ENCODE measurements at places on chromosomes 11 and 22.

DNA sequence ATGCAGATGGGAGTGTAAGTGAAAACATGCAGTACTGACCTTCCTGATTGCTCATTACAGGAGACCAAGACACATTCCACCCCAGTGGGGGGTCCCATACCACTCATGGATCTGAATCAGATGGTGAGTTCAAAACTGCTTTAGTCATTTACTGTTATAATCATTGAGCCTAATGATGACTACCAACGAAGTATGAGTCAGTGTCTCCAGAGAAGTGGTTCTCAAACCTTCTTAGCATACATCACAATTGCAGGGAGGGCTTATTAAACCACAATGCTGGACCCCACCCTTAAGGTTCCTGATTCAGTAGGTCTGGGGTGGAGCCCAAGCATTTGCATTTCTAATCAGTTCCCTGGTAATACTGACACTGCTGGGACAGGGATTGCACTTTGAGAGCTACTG is 75.8 kb downstream of the CD44 start:
- DNase-seq, result no peak

DNA sequence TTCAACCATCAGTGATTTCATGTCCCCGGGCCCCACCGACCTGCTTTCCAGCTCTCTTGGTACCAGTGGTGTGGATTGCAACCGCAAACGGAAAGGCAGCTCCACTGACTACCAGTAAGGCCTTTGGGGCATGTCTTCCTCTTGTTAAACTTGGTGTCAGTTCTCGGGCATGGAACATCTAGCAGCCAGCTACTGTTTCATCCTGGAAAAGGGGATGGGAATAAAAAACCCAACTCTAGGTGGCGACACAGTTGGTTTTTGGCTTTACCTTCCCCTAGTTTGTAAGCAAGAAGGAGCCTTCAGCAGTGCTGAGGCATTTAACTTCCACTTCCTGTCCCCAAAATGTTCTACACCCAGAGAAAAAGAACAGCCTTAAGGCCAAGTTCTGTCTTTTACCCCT is 76.7 kb downstream of the BMAL1 start:
- DNase-seq, result no peak

GRCh38 chr22:37734964-37735451 is 38.2 kb downstream of the TRIOBP start:
- peak; percentile 20 for DNase-seq

DNA sequence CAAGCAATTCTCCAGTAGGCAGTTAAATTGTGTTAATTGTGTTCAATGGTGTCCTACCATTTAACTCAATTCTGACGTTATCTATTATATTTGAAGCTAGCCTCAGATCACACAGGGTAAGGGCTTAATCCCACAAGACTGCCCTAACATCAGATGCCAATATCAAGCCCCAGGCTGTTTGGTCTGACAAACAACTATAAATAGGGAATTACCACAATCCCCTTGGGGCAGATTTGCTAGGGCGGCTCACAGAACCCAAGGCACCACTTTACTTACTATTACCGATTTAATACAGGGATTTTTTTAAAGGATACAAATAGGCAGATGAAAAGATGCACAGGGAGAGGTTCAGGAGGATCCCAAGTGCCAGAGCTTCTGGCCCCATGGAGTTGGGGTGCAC is 678.4 kb downstream of the OPCML start:
- DNase-seq, result no peak

GRCh38 chr11:124961972-124962609 is 8.1 kb downstream of the CCDC15 start:
- peak; percentile 81 for DNase-seq

GRCh38 chr11:78666675-78667160 is 92.1 kb upstream of the NARS2 start:
- no peak for DNase-seq

- no peak for DNase-seq
Measured at GRCh38 chr11:14393889-14394288, 34.9 kb upstream of the RRAS2 start.

DNA sequence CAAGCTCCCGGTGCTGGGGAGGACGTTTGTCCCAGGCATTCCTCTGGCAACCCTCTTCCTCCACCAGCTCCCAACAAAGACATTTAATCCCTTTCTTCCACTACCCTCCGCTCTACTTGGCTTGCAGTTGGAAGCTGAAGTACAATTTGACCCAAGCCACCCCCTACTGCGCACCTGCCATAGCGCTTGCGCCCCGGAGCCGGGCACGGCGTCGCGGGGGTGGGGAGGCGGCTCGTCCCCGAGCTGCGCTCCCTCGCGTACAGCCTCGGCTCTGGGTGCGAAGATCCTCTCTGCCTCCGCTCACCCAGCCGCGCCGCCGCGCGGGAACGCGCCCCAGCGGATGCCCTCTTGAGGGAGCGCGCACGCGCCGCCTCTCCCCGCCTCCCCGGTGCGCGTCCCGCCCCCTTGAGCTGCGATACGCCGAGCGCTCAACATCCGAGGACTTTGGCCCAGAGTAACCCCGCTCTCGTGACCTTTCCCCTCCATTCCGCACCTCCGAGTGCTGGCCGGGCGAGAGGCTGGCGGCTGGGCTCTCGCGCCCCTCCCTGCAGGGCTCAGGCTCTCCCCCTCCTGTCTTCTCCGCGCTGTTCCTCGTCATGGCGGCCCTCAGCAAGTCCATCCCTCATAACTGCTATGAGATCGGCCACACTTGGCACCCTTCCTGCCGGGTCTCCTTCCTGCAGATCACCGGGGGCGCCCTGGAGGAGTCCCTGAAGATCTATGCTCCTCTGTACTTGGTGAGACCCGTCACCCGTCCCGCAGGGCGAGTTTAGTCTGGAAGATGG is at the start of gene TMEM135:
Gene TMEM135, plus strand, starts transcription at position 485 of the 785 bp plus-strand sequence. Its CDS starts 112 bp downstream, at position 597.
- DNase-seq, result peak; percentile 94

- DNase-seq, result no peak
Measured at GRCh38 chr11:110786226-110786902, 74.1 kb upstream of the ARHGAP20 start.

DNA sequence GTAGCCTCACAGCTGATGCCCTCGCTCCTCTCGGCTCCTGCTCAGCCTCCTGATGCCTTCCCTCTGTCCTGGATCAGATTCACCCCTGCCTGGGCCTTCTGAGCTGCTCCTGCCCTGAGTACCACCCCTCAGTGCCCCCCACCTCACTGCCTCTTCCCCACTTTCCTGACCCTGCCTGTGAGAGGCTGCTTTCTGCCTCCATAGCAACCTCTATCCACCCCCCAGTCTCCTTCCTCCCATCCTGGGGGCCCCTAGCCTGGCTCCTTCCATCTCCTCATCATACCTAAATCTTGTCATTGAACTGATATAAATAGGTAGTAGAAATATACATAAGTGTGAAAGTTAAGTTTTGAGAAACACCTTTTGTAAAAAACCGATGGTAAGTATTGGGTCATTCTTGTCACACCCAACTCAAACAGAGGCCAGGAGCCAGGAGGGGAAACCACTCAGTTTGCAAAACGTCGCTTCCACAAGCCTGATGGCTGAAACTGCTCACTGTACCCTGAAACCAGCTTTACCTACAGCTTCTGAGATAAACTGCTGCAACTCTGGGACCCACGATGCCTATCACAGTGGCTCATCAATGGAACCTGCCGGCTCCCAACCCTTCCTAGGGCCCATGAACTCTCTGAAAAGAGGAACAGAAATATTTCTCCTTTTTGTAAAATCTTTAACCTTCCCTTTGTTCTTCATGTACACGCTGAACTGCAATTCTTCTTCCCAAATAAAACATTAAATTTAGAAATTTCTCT is 4.8 kb upstream of the APOBEC3H start:
- no peak for DNase-seq

DNA sequence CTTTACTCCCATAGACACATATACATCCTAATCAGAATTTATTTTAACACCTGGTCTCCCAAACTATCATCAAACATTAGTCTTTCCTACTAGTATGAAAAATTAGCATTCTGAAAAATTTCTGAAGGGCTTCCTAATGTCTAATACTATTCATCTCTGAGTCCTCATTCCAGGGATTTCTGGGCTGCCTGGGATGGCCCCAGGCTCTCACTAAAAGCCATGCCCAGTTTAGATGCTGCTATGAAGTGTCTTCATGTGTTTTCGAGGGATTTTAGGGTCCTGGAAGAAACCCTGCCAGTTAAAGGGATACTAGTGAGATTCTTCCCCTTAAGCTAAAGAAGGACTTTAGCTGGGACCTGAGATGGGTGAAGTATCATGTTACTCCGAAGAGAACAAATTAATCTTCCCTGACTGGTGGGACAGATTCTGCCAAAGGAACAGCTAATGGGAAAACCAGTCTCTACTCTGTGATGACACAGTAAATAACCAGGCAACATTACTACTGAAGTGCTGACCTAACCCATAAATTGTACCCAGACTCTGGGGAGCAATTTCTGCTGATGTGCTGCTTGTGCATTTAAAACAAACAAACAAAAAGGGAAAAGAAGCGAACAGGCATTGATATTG is 342.6 kb downstream of the SOX6 start:
- no peak for DNase-seq

GRCh38 chr11:123640677-123641494 is 13.5 kb downstream of the SCN3B start:
- peak; percentile 18 for DNase-seq

DNA sequence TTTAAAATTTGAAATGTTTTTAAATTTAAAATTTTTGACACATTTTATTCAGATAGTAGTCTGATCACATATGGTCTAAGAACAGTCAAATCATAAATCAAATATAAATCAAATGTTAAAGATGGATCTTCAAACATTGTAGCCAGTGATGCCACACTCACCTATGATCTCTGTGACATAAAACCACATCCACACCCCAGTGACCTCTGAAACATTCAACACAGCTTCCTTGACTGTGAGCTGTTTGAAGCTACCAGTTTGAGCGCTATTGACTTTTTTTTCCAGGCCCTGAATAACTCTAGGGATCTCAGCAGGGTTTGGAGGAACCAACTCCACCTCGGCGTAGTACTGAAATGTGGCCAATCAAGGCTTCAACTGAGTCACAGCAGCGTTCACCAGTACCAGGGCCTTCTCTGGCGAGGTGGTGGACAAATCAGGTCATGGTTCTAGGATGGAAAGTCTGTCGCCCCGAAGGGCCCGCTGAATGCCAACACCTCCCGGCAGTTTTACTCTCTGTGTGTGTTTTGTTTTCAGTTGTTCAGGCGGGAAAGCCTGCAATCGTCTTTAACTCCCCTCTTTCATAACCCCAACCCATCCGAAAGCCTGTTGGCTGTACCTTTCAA is 4.3 kb upstream of the MARK2 start:
- DNase-seq, result no peak

DNA sequence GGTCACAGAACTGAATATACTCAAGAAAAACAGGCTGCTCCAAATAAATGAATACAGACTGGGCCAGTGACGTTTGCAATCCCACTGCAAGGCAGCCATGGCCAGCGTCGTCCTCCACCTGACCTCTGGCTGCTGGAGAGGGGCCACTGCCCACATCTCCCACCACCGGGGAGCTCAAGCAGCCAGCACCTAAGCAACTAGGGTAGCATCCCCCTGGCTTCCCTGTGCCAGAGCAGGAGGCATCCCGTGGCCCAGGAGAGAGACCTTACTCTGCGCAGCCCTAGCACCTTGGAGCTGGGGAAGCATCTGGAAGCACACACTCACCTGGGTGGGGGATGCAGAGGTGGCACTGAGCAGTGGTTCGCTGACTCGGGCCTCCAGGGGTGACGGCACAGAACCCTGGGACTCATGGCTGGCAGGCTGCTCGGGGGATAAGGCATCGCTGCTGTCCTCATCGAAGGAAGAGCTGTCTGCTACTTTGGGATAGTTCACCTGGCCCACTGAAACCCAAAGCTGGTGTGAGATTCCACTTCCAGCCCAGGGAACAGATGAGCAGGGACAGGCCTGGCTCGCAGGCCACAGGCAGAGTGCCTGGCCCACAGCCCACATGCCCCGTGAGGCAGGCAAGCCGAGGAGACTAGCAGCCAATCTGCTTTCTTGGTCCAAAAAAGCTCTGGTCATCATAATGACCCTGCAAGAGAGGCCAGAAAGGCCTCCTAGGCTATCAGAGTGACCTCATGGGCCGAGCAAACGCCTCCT is 53.7 kb downstream of the SGSM3 start:
- no peak for DNase-seq

GRCh38 chr11:73997120-73997770 is 11.6 kb downstream of the UCP3 start:
- no peak for DNase-seq

GRCh38 chr11:126357969-126358762 is 2.7 kb downstream of the ST3GAL4 start:
- no peak for DNase-seq

DNA sequence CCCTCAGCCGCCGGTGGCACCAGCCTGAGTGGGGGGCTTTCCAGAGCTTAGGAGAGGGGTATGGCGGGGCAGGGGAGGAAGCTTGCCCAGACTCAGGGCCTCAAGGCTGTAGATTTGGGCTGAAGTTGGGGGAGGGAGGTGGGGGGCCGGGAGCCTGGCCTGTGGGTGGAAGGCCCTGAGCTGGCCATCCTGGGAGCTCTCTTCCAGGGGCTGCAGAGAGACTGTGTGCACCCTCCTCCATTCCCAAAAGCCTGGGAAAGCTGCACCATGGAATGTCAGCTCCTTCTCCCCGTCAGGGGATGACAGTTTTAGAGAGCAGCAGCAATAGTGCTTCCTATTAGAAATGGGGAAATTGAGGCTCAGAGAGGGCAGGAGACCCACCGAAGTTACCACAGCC is 1.0 kb downstream of the SYT12 start:
- no peak for DNase-seq

DNA sequence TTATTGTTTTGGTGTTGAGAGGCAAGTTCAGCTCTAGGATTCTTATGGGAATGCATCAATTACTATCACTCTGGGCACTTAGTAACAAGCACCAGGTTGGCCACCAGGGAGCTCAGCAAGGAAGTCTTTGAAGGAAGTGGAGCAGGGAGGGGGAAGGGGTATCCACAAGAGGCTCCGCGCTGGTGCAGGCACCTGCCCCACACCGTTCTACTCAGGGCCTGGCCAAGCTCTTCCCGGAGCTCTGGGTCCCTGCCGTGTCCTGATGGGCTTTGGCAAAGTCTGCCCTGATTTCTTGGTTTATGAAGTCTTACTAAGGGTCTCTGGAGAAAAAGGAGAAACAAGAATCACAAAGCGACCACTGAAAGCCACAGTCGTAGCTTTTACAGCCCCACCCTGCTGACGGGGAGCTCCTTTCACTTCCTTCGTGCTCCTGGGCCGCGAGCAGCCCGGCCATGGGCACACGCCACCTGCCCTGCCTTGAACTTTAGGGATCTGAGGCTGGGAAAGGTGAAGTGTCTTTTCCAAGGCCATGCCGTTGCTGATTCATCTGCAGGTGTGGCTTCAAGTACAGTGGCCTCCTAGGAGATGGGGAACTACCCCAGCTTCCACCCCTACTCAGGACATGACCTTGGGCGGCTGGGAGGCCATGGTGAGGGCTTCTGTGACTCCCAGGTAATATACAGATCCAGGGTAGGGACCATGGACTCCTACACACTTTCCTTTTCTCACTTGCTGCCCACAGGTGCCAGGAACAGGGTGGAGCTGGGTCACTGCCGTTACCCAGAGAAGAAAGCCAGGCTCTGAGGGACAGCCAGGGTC is 15.9 kb upstream of the LRRC32 start:
- no peak for DNase-seq

DNA sequence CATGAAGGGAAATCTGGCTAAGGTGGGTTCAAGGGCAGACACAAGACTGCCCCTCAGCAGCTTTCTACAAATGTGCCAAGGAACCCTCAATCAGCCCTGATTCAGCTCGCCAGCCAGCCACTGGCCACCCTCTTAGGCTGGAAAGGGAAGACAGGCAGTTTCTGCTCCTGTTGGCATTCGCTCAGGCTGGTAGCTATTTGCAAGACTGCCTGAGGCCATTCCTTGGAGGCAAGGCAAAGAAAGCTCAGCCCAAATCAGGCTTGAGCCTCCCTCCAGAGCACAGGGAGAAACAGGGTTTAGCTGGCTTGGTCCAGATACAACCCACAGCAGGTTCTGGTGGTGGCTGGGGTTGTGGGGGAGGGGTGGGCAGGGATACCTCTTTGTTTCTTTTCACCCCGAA is 19.2 kb downstream of the TP53I11 start:
- DNase-seq, result no peak

GRCh38 chr22:20654343-20655208 is 119.3 kb upstream of the SERPIND1 start:
- DNase-seq, result no peak

All from midbrain (tissue), 1 donor.